ENCODE measurements at places on chromosomes 7 and 10.

- no peak for DNase-seq
These were observed 76.8 kb downstream of the RALA start for GRCh38 chr7:39700165-39700564.

GRCh38 chr10:114239994-114240345 lies 916 bp downstream of the VWA2 start:
- no peak for DNase-seq

- no peak for DNase-seq
These were observed 737.8 kb downstream of the LRMDA start for GRCh38 chr10:76169246-76169645.

DNA sequence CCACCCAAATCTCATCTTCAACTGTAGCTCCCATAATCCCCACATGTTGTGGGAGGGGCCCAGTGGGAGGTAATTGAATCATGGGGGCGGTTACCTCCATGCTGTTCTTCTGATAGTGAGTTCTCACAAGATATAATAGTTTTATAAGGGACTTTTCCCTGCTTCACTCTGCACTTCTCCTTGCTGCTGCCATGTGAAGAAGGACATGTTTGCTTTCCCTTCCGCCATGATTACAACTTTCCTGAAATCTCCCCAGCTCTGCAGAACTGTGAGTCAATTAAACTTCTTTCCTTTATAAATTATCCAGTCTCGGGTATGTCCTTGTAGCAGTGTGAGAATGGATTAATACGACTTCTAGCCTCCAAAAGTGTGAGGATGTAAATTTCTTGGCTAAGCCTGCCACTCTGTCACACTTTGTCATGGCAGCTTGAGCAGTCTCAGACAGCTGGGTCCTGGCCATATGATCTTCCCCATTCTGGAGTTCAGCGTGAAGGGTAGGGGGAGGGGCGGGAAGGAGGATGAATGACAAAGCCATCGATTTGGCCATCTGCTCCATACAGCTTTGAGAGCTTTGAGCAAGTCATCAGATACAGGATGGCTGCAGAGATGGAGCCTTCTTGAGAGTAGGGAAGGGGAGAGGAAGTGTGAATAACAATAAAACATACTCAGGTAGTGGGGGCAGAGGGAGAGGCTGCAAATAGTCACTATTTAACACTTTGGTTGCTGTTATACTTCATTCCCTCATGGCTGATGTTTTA lies 19.1 kb upstream of the INPP5F start:
- no peak for DNase-seq

DNA sequence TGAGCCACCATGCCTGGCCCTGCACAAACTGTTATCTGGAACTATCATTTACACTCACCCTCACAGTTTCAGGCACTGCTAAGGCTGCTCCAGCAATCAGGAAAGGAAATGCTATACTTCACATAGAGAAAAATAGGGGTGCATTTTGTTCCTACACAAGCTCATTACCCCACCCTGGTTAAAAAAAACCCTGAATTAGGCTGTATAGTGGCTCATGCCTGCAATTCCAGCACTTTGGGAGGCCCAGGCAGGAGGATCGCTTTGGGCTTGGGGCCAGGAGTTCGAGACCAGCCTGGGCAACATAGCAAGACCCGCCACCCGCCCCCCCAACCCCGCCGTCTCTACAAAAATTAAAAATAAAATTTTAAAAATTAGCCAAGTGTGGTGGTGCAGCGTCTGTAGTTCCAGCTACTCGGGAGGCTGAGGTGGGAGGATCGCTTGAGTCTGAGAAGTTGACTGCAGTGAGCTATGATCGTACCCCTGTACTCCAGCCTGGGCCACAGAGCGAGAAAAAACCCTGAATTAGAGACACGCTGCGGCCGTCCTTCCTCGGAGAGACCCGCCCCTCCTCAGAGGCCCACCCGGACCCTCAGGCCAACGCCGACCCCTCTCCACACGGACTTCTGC lies 539 bp downstream of the PTCD1 start:
- no peak for DNase-seq

DNA sequence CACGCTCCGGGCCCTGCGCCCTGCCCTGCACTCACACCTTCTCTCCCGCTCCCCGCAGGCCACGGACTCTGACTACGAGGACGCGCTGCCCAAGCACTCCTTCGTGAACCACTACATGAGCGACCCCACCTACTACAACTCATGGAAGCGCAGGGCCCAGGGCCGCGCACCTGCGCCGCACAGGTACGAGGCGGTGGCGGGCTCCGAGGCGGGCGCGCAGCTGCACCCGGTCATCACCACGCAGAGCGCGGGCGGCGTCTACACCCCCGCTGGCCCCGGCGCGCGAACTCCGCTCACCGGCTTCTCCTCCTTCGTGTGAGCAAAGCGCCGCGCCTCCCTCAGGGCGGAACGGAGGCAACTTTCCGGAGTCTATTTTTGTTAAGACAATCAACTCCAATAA lies 417.0 kb upstream of the FOXK1 start:
- no peak for DNase-seq

DNA sequence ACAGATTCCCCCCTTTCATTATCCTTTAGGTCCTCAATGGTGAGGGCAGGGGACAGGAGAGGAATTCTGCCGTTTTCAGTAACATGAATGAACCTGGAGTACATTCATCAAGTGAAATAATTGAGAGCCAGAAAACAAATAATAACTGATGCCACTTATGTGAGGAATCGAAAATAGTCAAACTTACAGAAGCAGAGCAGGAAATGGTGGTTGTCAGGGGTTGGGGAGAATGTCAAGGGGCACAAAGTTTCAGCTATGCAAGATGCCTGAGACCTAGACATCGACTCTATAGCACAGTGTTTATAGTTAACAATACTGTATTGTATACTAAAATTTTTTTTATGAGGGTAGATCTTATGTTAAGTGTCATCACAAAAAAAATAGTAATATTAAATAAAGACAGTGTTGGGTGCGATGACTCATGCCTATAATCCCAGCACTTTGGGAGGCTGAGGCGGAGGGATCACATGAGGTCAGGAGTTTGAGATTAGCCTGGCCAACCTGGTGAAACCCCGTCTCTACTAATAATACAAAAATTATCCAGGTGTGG lies 1219.8 kb downstream of the GATA3 start:
- DNase-seq: no peak

DNA sequence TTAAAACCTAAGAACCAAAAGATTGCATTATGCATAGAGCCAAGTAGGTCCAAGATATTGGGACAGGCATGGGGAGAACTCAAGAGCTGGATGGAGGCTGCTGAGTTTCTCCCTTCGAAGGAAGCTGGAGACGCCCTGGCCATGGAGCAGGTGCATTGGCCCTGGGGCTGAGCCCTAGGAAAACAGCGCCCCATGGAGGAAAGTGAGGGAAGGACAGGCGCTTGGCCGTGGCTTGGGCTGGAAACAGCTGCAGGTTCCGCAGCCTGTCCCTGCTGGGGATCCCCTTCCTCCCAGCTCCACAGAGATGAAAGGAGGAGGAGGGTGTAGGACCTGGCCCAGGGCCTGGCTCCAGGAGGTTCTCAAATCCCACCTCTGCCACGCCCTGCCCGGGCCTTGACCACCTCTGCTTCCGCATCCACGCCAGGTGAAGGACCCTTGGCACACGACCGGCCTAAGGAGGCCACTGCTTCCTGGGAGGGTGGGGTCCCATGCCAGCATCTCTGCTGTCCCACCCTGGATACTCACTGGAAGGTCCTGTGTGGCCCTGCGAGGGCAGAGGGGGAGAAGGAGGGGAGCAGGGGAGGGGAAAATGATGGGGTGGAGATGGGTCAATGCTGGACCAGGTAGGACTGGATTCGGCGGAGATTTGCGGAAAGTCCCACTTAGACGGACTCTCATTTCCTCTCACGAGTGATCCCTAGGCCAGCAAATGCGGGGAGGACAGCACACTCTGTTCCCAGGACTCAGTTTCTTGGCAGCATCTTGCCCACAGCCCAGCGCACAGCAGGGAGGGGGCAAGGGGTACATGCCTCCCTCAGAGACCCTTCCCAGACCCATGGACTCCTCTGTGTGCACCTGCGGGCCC lies 258.6 kb upstream of the TCERG1L start:
- no peak for DNase-seq

GRCh38 chr10:4606856-4607636 lies 219.0 kb upstream of the AKR1E2 start:
- DNase-seq: no peak

DNA sequence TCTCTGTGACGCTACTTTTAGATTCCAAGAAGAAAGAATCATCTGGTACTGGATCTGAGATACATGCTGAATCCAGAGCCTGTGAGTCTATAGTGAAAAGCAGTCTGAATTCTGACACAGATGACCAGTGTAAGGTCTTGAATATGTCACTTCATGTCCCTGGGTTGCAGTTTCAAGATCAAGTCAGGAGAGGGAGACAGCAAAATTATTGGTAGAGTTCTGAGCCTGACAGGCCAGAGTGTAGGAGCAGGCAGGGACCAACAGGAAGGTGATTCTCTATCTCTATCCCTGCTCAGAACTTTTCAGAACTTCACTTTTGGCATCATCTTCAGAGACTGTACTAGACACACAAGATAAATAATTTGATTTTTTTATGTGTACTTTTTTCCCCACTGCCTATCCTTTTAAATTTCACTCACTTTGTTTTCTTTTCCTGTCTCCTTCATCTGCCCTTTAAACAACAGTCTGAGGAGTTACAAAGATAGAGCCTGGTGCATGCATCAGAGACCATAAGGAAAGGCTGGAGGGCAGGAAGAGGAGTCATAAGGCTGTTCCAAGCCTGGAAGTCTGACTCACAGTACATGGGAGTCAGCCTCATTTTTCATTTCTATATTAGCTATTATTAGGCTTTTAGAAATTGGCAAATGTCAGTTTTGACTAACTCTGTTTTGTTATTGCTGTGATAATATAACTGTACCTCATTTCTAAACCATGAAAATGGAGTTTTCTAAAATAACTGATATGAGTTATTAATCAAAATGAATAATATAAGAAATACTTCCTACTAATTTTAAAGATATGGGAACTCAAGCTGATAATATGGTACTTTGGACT lies 120.2 kb upstream of the TMEM229A start:
- no peak for DNase-seq

- DNase-seq: no peak
These were observed 1.7 kb downstream of the AKR1C4 start for GRCh38 chr10:5198386-5198785.

- no peak for DNase-seq
These were observed 6.5 kb downstream of the BTBD16 start for GRCh38 chr10:122277526-122278136.

DNA sequence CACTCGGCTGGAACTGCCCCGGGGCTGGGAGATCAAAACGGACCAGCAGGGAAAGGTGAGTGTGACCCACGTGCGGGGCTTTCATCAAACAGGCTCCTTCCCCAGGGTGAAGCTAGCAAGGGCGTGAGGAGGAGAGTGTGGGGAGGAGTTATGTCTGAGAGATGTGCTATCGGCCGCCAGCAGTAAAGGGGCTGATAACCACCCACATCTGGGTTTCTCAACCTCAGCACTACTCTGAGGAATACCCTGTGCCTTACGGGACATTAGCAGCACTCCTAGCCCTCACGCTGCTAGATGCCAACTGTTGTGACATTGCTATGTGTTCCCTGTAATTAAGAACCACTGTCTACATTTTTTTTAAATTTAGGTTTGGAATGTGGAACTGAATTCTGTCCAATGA lies 113.9 kb upstream of the STK17A start:
- DNase-seq: no peak

GRCh38 chr7:139559364-139560105 lies 36.0 kb downstream of the CLEC2L start:
- DNase-seq: no peak

DNA sequence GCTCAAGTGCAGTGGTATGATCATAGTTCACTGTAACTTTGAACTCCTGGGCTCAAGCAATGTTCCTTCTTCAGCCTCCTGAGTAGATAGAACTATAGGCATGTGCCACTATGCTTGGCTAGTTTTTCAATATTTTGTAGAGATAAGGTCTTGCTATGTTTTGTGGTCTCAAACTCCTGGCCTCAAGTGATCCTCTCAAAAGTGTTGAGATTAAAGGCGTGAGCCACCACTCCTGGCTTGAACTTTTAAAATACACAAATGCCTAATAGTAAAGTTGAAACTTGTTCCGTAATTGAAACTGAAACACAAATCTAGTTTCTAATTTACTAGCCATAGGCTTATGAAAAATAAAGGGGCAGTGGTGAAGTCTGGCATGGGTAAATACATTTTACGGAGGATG lies 65.7 kb downstream of the AP3M1 start:
- no peak for DNase-seq

GRCh38 chr10:78188446-78188845 lies 154.8 kb downstream of the RPS24 start:
- DNase-seq: no peak

GRCh38 chr7:18666107-18666728 lies 170.7 kb downstream of the HDAC9 start:
- DNase-seq: no peak

GRCh38 chr7:123796568-123796967 lies 47.8 kb upstream of the WASL start:
- DNase-seq: no peak

DNA sequence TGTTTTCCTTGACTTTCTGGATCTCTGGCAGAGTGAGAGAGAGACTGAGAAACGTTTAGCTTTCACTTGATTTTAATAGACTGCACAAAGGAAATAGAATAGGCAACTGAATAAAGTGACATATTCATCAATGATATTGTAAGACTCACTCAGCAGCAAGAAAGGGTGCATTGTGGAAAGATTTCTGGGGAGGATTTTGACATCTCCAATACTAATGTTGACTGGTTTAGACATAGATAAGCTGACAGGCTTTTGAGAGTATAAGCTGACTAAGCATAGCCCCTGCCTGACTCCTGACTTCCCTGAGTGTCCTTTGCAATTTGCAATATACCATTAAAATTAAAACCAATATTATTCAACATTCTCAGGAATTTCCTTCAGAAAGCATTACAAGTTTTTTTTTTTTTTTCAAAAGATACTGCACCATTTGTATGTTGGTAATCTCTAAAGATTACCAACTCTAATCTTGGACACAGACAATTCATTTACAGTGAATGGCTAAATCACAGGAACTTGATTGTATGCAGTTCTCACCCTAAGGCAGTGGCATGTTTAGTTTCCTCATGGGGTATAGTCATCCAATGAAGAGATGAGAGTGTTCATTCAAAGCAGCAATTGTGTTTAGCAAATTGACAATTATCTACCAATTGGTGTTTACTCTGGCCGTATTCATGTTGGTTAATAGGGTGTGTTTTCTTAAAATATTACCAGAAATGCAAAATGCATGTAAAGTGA lies 325.6 kb downstream of the SORCS3 start:
- DNase-seq: no peak

- DNase-seq: no peak
These were observed 223.1 kb downstream of the FGFR2 start for GRCh38 chr10:121375172-121375571.

DNA sequence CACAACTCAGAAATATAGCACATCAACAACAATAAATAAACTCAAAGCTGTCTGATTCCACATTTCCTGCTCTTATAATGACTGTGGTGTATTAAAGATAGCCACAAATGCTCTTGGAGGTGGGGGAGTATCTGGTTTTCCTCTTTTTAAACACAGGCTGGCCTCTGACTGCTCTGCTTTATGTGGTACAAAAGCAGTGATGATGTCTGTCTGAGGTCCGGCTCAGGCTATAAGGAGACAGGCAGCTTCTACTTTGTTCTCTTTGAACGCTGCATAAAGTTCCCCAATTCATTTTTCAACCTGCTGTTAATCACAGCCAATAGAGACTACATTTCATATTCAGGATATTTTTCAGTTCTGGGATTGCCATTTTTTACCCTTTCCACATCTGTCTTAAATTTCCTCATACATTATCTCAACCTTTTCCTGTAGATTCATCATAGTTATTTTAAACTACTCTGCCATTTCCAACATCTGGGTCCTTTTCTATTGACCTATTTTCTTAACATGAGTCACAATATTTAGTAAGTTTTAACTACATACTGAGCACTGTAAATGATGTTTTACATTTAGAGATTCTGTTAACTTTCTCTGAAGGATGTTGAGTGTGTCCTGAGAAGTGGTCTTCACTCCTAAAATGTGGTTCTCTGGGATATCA lies 64.9 kb downstream of the CRPPA start:
- DNase-seq: no peak
